GM03348 (cell line): ENCODE measurements at places on chromosomes 13 and 19.

DNA sequence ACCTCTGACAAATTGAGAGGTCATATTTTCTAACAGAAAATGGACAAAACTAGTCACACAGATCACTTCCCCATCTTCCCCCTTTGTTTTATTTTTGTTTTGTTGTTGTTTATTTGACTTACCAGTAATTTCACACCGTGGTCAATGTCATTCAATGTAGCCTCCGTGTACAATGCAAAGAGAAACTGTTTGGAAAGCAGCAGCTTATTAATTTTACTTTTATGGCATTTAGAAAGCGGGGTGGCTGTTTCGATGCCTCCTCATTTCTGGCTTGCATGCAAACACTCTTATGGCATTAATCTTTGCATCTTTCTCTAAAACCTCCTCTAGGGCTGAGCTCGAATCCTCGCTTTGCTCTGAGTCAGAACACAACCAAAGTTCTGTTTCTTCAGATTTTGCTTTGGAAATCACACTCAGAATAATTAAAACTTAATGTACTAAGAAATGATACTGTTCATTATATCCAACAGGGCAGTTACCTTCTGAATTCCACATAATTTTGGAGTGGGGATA, 77.0 kb downstream of the ZNF536 start:
- no peak for DNase-seq

DNA sequence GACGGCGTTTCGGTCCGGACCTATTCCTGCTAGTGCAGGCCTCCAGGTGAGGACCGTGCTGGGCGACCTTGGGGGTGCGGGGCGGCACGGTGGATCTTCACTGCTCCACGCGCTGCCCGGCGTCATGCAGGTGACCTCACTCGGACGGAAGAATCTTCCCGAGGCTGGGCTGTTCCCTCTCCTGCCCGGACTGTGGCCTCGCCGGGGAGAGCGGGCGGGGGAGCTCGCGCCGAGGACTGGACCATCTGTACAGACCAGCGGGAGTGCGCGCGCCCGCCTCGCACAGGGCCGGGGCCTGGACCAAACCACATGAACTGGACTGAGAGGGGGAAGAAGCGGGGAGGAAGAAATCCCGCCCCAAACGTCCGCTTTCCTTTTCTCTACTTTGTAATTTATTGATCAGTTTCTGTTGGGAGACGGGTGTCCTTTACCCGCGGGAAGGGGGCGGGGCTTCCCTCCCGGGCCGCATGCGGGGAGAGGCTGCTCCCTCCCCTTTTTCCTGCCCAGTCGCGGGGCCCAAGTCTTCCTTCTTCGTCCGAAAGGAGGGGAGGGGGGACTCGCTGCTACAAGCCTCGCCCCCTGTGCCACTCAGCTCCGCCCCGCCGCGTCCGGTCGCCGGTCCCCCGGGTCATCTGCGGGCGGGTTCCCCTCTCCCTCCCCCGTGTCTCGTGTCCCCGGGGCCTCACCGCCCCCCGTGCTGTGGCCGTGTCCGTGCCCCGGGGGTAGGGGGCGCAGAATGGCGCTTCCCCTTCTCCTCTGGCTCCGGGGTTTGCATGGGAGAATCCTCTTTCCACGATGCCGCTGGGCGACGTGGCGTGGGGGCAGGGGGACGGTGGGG, 4.9 kb downstream of the HRC start:
- DNase-seq, result peak; percentile 91

- no peak for DNase-seq
These were observed 14.6 kb upstream of the DIAPH3 start for GRCh38 chr13:60178327-60178726.

GRCh38 chr19:46659151-46660007, 1.6 kb downstream of the DACT3 start:
- peak; percentile 61 for DNase-seq

DNA sequence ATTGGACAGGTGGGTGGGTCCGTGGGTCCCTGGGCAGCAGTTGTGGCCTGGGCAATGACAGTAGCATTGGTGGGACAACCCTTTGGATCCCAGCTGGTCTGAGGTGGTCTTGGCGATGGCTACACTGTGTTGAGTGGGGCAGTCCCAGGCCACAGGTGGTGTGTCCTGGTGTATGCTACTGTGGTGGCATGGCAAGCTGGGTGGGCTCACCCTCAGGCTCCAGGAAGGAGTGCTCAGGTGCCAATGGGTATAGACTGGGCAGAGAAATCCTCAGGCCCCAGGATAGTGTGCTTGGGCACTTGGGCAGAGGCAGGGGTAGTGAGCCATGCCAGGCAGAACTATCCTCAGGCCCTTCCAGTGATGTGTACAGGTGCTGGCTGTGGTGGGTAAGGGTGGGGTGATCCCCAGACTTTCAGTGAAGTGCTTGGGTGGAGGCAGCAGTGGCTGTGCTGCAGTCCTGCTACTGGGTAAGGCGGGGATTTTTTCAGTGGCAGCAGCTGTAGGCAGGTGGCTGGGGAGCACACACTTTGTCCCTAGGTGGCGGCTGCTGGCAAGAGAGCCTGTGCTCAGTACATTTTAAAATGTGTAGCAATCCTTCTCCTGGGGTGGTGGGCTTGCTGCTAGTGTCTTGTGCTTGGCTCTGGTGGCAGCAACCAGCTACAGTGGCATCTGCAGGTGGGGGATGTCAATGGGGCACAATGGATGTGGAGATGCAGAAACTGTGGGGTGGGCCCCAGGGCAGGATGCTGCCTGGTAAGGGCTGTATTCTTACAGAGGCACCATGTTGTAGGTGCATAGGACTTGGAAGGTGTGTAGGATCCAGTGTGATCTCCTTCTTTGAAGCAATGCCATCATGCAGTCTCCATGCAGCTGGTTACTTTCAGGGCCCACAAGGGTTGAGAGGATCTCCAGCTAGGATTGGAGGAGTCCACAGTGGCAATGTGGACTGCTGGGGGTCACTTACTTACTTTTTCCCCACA, 64.9 kb downstream of the DNAJC3 start:
- no peak for DNase-seq

- no peak for DNase-seq
These were observed 2.7 kb downstream of the CLEC4G start for GRCh38 chr19:7729211-7729610.

DNA sequence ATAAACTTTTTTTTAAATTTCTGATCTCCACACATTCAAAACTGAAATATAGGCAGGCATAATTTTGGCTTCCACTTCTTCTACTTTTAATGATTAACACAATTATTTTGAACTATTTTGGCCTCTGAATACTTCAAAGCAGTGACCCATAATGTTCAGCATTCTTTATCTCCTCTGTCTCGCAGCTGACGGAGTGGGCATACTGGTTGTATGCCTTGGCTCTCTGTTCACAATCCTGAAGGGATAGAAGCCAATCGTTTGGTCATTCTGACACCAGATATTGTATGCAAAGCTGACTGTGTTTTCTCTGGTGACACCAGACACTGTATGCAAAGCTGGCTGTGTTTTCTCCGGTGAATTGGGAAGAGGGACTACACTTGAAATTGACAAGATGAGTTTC, 833.0 kb downstream of the EFNB2 start:
- no peak for DNase-seq
